ENCODE measurements at places on chromosomes 1 and 21.

DNA sequence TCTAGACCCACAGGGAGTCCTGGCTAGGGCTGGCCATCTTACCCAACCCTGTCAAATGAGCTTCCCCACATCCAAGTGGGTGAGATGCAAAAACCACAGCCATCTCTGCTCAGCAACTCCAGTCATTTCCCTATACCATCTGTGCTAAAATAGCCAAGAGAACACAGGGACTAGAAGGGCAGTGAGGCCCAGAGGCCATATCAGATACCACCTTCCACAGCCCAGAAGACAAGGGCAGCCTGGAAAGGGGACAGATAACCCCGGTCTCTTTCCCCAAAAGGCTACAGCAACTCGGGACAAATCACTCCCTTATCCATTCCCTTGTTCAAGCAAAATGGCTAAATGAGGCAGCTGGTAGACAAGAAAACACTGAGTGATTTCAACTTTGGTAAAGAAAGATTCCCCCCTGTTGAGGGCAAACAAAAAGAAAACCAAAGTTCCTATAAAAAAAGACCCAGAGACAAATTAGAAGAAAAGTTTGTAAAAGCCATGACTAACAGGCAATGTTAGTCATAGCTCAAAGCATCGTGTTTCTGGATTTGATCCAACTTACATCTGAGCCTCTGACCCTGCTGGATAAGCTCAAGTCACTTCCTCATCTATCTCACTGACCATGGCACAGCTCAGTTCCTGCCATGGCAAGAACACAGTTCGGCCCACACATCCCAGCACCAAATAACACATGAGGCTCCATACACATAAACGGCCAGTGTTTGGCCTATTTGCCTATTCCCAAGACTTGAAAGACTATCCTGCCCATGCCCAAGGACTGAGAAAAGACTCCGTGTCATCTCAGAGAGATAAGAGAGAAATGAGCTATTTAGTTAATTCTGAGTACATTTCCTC, 3.1 kb downstream of the LAMB3 start:
- no peak for DNase-seq

- no peak for DNase-seq
These were observed 5.3 kb downstream of the AKNAD1 start for GRCh38 chr1:108851567-108851966.

GRCh38 chr1:160797861-160798273, 1.9 kb downstream of the LY9 start:
- no peak for DNase-seq

DNA sequence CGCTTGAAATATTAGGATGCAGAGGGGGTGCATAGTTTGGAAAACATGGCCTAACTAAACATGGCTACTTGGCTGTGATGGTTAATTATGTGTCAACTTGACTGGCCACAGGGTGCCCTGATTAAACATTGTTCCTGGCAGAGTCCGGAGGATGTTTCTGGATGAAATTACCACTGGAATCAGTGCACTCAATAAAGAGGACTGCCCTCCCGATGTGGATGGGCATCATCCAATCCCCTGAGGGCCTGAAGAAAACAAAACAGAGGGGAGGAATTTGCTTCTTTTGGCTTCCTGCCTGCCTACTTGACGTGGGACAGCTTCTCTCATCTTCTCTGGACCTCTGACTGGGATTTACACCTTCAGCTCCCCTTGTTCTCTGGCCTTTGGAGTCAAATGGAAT, 79.1 kb upstream of the KCNE2 start:
- DNase-seq: no peak

- DNase-seq: no peak
These were observed 25.6 kb downstream of the MTARC1 start for GRCh38 chr1:220812308-220812707.

DNA sequence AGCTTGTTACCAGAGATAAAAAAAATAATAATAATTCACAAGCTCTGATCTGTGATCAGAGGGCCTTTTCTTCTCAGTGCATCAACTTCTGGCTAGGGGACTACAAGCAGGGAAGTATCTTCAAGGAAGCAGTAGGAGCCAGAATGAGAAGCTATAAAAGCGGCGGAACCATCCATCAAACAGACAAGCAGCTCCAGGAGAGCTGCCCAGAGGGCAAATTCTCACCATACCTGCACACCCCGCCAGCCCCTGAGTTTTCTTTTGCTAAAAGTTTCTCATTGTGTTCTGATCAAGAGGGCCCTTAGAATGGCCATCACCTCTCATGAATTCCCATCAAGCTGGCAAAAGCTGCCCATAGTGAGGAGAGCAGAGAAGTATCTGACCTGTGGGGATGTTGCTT, 99.4 kb downstream of the SMYD2 start:
- no peak for DNase-seq

GRCh38 chr21:14401217-14401616, 18.3 kb upstream of the HSPA13 start:
- DNase-seq: no peak
